ENCODE measurements at places on chromosomes 4 and X.
A peak's percentile ranks its signal among the peaks of the same experiment; 100 is the strongest.

DNA sequence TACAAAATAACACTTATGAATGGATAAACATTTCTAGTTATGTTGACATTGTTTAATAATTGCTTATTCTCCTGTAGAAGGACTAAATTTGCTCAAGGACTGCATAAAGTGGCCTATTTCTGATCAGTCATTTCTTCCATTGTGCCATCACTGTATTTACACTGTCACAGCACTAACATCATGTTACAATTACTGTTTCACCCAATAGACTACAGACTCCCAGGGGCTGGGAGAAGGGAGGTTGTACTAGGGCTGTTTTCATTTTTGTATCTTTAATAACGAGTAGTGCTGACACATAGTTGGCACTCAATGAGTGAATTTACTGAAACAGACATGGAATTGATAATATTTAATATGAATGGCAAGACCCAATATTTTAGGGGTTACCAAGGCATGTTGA lies 139.5 kb downstream of the SLC10A7 start:
- DNase-seq: no peak

- DNase-seq: no peak
These were observed 193.5 kb downstream of the CFAP299 start for GRCh38 chr4:80529026-80529425.

DNA sequence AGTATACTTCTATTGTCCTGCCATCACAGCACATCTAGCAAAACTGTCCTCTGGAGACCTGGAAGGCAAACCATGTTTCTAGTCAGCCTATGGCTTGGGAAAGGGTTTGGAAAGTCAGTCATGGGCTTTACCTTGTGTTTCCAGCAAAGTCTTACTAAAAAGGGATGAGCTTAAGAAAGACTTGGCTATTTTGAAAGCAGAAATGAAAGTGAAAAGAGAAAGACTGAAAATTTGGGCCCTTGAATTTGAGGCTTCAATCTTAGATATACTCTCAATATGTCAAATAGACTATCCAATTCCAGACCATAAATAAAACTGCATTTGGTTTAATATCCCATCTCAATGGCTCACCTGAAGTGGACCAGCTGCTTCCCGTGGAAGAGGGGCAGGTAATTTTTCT lies 127.9 kb downstream of the ZNF330 start:
- no peak for DNase-seq

DNA sequence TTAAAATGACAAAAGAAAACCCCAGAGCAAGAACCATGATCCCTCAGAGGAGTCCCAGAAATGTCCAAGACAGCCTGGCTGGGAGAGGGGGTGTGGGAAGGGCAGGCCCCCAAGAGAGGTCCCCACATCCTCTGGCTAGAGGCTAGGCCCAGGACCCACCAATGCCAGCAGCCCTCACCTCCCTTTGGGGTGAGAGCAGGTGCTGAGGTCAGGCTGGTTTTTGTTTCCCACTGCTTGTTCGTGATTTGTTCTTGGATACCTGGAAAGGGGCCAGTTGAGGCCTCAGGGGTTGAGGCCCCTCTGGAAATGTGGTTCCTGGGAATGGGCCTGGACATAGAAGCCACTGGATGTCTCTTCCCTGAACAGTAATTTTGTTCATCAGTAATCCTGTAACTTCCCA lies 2.3 kb upstream of the GRSF1 start:
- DNase-seq: no peak

- DNase-seq: peak; percentile 21
These were observed 3.3 kb upstream of the ERAS start for GRCh38 chrX:48823053-48823452.

GRCh38 chr4:6920171-6920570 lies 10.5 kb downstream of the TBC1D14 start:
- no peak for DNase-seq

DNA sequence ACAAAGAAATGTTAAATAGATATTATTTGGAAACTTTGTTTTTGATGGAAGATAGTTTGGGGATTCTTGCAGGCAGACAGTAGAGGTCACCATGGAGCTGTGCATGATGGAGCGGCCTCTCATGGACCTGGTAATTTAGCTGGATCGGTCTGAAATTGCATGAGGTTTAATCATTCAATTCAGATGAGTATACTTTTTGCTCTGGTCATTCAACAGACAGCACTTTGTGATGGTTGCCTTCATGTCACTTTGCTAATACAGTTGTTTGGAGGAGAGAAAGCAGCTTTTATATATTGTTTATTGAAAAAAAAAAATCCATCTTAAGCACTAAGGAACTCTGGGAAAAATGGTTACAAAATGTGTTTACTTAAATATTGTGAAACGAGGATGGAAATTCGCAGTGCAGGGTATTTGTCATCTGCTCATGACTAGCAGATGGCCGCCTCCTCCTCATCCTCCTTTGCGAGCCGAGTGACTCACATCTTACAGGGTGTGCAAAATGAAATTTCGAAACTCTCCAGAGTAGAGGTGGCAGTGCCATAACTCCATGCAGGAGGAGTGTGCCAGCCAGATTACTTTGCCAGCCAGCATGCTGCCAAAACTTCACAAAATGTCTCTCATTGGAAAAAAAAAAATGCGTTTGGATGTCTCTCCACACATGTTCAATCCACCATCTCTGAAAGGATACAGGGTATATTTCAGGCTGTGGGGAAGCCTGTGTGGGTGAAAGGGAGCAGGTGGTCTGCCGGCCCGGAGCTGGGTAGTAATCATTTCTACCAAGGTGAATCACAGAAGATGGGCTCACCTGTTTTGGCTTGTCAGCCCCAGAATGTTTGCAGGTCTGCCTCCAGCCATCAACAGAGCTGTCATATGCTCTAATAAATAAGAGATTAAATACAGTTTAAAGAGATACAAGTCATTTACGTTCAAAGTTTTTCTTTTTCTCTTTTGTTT lies 314.9 kb upstream of the DIPK2B start:
- DNase-seq: no peak

DNA sequence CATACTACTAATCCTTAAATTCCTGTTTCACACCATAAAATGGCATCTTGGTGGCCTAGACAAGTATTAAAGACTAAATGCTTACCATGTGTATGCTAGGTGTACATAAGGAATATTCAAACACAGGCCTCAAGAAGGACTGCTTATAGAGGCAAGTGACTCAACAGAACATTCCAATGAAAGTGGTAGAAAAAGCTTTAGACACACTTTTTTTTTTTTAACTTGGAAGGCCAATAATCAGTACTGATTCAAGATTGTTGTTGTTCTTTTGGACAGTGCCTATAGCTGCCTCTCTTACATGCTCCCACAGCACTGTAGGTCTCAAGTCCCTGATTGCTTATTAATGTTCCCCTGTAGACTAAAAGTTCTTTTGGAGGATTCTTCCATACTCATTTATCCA lies 77.6 kb downstream of the FBXL5 start:
- no peak for DNase-seq

DNA sequence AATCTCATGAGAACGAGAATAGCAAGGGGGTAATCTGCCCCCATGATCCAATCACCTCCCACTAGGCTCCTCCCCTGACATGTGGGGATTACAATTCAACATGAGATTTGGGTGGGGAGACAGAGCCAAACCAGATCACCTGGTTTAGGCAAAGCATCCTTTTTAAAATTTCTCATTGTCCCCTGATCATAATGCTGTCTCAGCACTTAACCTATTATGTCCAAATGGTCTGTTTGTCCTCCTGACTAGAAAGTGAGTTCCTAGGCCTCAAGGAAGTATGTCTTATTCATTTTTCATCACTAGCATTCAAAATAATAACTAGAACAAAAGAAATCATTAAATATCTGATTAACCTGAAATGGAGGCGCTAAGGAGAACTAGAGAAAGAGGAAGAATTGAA lies 7.9 kb upstream of the PRMT9 start:
- no peak for DNase-seq

DNA sequence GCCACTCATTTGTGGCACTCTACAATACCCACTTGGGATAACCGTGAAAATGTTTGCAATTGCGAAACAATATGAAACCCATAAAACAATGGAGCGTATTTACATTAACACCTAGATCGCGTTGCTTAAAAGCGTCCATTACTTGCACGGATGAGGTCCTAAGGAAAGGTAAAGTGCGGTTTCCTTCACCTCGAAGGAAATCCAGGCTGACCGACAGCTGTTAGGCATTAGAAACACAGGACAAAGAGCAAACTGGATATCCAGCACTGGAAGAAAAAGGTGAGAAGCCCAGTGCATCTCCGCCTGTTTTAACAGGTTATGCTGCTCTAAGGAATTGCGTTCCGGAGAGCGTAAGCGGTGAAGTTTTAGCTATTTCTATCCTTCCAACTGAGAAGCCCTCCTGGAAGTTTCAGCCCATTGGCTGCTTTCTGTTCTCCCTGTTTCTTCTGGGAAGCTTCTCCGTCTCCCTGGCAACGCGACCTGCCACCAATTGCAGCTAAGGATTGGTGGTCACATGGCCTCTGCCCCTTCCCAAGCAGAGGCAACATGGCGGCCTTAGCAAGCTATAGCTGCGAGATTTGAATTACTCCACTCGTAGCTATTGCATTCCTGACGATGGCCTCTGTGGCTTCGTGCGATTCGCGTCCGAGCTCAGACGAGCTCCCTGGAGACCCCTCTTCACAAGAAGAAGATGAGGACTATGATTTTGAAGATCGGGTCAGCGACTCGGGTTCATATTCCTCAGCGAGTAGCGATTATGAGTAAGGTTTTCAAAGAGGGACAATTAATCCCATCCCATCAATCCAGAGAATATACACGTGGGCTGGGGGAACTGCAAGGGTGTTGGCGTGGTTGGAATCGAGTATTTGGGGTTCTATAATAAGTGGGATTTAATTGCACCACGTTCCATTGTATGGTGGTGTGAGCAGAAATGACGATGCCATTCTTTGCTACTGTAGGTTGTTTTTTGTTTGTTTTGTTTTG lies at the start of gene INTU:
TSS of gene INTU (plus strand) at position 538 of the 984 bp plus-strand sequence. CDS start at position 616, 78 bp downstream.
- no peak for DNase-seq

GRCh38 chrX:140110081-140110650 lies 144.8 kb upstream of the CXorf66 start:
- DNase-seq: no peak

DNA sequence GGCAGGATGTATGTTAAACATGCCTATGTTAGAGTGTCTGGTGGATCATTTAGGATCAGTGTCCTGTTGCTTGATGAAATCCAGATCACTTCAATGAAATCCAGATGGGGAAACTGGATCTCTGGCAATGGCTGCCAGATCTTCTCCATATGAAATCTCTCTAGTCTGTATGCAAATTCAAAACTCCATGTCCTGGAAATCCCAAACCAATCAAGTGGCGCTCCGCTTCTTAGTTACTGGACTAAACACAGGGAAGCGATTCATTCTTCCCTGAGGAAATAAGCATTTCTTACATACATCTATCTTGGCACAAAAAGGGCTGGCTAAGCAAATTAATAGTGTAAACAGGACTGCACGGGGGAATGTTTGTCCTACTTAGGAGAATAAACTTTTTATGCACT lies 94.9 kb downstream of the HDAC8 start:
- DNase-seq: no peak

- DNase-seq: no peak
These were observed 972.3 kb downstream of the PCDH7 start for GRCh38 chr4:31692399-31692940.

DNA sequence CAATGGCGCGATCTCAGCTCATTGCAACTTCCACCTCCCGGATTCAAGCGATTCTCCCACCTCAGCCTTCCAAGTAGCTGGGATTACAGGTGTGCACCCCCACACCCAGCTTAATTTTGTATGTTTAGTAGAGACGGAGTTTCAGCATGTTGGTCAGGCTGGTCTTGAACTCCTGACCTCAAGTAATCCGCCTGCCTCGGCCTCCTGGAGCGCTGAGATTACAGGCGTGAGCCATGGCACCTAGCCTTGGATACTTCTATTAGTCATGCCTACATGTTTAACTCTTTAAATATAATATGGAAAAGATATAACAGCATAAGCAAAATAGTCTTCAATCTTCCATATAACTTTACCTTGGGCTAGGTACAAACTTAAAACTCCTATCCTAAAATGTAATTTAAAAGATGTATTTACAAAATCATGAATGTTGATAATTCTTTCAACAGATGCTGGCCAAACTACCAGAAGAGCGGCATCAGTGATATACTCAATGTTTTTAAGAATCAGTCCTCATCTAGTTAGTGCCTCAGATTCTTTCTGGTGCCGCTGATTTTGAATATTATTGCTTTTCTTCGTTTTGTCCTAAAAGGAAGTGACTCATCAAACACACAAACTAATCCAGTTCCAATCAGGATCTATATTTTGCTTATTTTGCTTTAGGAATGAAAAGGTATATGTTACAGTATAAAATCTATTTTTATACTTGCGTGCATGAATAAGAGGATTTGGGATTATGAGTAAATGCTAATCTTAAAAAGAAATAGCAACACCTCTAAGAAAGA lies 23.7 kb downstream of the FAM241A start:
- no peak for DNase-seq

DNA sequence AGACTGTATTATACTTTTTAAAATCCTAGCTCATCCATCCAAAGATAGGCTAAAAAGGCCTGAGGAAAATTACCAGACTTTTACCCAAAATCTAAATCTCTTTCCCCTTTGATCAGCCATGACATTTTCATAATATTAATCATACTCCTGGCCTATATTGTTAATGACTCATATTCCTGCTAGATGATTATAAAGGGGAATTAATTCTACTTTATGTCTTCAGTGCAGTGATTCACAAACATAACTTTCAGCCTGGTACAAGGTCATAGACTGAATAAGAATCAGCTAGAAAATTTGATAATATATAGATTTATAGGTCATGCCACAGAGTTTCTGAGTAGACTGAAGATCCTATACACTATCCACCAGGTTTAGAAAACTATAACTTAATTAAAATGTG lies 1905.4 kb downstream of the C4orf33 start:
- DNase-seq: no peak

GRCh38 chr4:106583567-106583966 lies 215.0 kb upstream of the GIMD1 start:
- DNase-seq: no peak

GRCh38 chr4:84877051-84877833 lies 89.2 kb downstream of the WDFY3 start:
- DNase-seq: no peak

- DNase-seq: no peak
These were observed 231.7 kb downstream of the SPRY1 start for GRCh38 chr4:123628288-123628687.

DNA sequence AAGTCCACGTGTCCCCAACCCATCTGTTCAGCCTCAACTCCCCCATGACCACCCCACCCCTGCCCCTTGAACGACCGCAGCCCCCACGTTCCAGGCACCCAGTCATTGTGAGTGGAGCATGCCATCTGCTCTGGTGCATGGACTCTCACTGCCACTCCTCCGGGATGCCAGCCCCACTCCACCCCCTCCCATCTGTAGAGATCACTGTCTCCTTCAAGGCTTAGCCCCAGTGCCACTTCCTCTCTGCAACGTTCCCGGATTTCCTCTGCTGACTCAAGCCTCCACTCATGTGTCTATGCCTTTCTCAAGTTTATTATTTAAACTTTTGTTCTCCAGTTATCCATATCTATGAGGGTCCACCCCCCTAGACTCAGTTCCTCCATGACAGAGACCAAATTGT lies 54.0 kb downstream of the MAML3 start:
- no peak for DNase-seq

Data from OCI-LY7 (cell line).